Bone marrow (tissue), 2 donors: ENCODE measurements at places on chromosomes 11 and 22.

DNA sequence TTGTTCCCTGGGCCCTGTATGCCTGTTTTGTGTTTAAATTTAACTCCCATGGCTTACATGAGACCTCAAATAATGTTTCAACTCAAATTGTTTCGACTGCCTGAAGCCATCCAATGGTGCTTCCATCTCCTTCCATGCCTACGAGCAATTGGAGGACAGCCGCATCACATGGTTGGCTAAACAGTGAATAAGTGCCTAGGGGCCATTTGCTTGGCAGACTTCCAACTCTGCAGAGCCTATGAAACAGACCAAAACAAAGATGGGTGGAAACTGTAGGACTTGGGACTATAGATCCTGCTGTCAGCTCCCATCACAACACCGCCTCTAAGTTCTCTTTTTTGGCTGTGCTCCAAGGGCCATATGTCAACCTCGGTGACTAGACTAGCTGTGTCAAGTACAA, 84.1 kb downstream of the PARVA start:
- no peak for DNase-seq

GRCh38 chr11:8049084-8049483, 31.9 kb upstream of the TUB start:
- DNase-seq = no peak

- DNase-seq = no peak
Measured at GRCh38 chr22:17095538-17095937, 10.7 kb downstream of the IL17RA start.

GRCh38 chr11:12890476-12890875, 118.6 kb upstream of the RASSF10 start:
- DNase-seq = no peak

DNA sequence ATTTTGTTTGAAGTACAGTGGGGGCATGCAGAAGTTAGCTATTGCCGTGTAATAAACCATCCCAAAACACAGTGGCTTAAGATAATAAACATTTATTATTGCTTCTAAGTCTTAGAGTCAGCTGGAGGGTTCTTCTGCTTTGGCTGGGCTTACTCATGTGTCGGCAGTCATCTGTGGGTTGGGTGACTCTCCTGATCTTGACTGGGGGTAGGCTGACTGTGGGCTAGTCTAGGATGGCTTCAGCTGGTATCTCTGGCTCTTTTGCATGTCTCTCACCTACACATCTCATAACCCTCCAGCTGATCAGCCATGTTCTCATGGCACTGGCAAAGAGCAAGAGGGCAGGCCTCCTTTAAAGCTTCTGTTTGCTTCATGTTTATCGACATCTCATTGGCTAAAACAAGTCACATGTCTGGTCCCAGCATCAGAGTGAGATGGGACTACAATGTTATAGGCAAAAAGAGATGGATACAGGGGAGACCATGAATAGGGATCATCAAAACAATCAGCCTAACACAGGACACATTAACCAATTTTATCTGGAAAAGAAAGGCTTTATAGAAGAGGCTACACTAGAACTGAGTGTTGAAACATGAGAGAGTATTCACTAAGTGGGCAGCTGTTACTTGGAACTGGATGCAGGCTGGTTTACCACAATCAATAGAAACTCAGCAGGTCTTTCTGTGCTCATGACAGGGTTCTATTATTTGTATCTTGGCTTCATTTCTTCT, 5.1 kb downstream of the LRRC51 start:
- no peak for DNase-seq

DNA sequence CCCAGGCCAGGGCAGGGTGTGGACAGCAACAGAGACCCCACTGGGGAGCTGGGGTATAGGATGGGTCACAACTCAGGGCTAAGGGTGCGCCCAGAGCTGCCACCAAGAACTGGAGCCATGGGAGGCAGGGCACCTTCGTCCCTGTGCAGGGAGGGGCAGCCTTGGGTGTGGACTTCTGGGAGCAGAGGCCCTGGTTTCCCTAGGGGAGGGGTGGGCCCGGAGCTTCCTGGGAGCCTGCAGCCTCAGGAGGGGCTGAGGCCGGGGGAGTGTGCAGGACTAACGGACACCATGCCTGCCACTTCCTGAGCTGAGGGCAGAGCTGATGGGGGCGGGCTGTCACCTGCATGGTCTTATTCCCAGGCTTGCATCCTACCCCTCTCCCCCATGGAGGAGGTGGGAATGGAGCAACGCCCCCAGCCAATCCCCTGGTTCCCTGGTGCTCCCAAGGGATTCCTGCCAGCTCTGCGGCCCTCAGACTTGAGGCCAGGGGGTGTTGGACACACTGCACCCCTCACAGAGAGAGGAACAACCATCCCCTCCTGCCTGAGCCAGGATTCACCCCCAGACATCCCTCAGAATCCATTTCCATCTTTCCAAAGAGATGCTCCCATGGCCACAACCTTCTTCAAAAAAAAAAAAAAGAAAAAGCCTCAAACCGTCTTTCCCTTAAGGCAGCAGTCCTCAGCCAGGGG, 225.7 kb downstream of the CTTN start:
- DNase-seq = no peak

DNA sequence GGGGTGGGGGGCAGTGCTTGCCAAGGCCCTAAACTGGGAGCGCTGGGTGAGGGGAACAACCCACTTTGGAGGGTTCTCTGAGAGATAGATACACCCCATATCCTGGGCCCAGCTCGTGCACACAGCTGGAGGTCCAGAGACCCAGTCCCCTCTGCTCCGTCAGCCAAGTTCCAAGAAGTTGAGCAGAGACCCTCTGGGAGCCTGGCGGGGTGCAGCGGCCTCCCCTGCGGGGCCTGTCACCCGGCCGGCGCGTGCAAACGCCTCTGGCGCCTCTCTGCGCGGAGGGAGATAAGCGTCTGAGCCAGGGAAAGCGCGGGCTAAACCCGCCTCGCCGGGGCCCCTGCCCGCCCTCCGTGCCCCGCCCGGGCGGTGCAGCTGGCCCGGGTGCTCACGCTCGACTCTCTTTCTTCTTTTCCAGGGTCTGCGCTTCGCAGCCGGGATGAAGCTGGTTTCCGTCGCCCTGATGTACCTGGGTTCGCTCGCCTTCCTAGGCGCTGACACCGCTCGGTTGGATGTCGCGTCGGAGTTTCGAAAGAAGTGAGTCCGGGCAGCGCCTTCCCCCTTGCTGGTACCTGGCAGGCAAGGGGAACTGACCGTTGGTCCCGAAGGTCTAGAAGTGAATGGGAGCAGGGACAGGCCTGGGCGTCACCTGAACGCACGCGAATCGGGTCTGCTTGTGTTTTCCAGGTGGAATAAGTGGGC, 540 bp downstream of the ADM start:
- DNase-seq = no peak

- DNase-seq = no peak
Measured at GRCh38 chr11:10797531-10797930, 11.2 kb downstream of the EIF4G2 start.

- peak; percentile 84 for DNase-seq
Measured at GRCh38 chr11:106076919-106077608, at the start of gene KBTBD3. Gene KBTBD3, minus strand, starts transcription at chr11:106077347. Its CDS starts 18,250 bp downstream, at chr11:106059097.

GRCh38 chr11:8287703-8288102, 24.0 kb upstream of the LMO1 start:
- no peak for DNase-seq

DNA sequence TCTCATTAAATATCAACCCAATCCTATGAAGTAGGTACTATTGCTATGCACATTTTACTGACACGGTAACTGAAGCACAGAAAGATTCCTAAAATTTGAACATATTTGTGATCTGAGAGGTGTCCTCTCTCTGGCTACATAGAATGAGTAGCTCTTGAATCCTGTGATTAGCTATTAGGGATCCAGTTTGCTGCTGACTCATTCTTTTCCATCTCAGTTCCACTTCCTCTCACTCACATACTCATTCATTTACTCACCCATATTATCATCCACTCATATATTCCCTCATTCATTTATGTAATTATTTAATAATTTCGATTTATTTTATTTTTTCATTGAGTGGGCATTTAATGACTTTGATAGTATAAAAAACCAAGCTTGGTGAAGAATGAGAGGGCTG, 42.7 kb downstream of the OR5B17 start:
- DNase-seq = no peak

DNA sequence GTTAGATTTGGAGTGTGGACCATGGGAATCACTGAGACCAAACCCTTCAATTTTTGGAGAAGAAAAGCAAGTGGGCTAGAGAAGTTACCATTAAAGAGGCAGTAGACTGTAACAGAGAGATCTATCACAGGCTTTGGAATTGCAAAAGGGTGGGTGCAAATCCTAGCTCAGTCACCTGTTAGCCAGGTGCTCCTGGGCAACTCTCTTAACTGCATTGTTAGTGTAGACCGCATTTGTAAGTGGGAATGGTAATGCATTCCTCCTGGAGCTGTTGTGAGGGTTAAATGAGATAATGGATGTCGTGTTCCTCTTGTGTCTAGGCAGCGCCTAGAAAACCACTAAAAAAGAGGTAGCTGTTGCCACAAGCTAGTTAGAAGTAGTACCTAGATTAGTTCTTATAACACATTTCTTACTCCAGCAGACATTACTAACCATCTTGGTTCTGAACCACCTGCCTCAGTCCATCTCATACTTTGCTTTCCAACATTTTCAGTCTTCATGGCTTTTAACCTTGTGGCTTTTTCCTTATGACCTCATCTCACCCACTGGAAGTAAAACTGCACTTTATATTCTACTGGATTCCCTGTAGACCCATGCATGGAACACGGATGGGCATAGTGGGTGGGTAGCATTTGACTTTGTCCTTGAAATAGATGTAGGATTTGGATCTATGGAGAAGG, 153.0 kb downstream of the HIPK3 start:
- DNase-seq = no peak

GRCh38 chr11:87859636-87860035, 315.6 kb downstream of the RAB38 start:
- no peak for DNase-seq

- DNase-seq = no peak
Measured at GRCh38 chr11:120180551-120181232, 30.1 kb upstream of the OAF start.

- DNase-seq = no peak
Measured at GRCh38 chr22:26461188-26461810, 22.3 kb downstream of the HPS4 start.

GRCh38 chr11:16527525-16528246, 171.3 kb upstream of the SOX6 start:
- DNase-seq = no peak

DNA sequence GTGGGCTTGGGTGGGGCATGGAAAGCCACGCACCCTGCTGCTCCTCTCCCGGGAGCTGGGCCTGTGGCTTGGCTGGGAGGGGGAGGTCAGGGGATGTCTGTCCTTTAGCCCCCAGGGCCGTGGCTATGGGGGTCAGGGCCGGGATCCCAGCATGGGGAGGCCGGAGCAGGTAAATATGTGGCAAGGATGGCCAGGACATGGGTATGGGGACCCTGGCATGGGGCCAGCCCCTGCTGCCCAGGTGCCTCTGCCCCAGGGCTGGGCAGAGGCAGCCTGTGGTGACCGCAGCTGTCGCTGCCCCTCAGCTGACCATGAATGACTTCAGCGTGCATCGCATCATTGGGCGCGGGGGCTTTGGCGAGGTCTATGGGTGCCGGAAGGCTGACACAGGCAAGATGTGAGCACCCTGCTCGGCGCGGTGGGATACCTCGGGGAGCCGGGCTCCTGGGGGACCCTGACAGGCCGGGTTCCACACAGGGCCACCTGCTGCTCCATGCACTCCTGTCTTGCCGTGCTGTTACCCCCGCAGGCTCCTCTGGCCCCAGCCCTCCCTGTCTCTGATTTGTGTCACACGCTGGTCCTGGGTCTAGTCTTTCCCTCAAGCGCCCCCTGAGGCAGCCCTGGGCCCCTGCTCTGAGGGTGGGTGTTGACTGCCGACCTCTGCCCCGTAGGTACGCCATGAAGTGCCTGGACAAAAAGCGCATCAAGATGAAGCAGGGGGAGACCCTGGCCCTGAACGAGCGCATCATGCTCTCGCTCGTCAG, 8.1 kb upstream of the ANKRD13D start:
- DNase-seq = no peak

DNA sequence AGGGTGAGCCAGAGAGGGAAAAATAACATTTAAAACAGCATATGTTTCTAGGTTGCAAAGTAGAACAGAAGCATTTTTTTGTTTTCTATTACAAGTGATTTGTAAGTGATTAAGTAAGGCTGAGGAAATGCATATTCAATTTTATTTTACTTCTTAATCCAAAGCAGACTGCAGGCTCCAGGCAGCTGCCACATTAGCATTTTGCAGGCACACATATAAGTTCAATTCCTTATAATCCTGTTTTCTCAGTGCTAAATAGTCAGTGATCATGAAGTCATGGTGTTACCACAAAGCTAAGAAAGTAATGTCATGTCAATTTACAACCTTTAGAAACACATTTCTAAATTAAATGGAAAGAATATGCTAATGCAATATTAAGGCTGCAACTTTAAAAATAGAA, 149.8 kb downstream of the CNTN5 start:
- no peak for DNase-seq

- DNase-seq = no peak
Measured at GRCh38 chr11:131038597-131038996, 122.3 kb upstream of the SNX19 start.

DNA sequence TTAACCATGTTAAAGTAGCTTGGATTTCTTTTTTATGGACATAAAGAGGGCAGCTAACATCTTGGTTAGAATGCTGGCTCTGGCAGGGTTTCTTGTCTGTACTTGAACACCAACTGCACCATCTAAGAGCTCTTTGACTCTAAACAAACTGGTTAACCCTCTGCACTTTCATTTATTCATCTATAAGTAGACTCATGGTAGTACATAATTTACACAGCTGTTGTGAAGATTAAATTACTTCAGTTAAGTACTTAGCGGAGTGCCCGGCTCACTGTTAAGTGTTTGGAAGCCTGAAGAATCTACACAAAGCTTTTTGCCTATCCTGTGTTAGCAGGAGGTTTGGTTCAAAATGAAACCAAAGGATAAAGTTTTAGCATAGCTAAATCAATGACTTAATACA, 846.2 kb upstream of the API5 start:
- DNase-seq = no peak

DNA sequence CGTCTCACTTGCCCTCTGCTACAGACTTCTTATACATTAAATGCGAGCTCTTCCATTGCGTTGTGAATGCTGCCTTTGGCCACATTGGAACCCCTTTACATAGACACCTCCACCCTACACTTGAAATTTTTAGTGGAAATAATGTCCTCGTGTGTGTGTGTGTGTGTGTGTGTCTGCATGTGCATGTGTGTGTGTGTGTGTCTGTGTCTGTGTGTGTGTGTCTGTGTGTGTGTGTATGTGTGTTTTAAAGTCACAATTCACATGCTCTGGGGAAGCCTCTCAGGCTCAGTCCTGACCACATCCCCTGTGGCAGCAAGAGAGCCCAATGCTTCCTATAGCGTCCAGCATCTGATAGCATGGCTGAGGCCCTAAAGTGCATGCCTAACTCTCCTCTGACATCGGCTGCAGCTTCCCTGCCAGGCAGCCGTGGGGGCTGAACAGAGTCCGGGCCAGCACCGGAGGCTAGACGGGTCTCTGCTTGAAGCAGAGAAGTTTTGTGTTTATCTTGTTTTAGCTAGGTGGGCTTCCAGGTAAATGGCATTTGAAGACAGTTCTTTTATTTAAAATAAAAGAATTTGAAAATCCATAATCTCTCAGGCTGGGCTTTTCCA, 64.5 kb upstream of the EMID1 start:
- DNase-seq = no peak
